ENCODE measurements at places on chromosomes 12 and 14. TPM values are rescaled to one million over a fixed set of nuclear protein-coding genes. Genes with fewer than 3 reads are reported as not detected.

Gene OR10G3
- total RNA-seq = not detected

Gene ACRBP
- total RNA-seq = 2.1 TPM

Gene NEUROD4
- total RNA-seq = not detected

Gene SNX6
- total RNA-seq = 57.9 TPM

Gene SYCP3
- total RNA-seq = 0.37 TPM

Gene CLEC2B
- 6.2 TPM for total RNA-seq

Gene TEX52
- not detected for total RNA-seq

Gene MGP
- 19.1 TPM for total RNA-seq

Gene DDIT3
- total RNA-seq = 28.8 TPM

Gene BATF
- not detected for total RNA-seq

Gene ADAM21
- total RNA-seq = not detected

- no peak for DNase-seq
Observed at GRCh38 chr12:23464241-23464812, 485.1 kb downstream of the SOX5 start.

- no peak for DNase-seq
Observed at GRCh38 chr14:58238252-58239243, 6.1 kb upstream of the PSMA3 start.

DNA sequence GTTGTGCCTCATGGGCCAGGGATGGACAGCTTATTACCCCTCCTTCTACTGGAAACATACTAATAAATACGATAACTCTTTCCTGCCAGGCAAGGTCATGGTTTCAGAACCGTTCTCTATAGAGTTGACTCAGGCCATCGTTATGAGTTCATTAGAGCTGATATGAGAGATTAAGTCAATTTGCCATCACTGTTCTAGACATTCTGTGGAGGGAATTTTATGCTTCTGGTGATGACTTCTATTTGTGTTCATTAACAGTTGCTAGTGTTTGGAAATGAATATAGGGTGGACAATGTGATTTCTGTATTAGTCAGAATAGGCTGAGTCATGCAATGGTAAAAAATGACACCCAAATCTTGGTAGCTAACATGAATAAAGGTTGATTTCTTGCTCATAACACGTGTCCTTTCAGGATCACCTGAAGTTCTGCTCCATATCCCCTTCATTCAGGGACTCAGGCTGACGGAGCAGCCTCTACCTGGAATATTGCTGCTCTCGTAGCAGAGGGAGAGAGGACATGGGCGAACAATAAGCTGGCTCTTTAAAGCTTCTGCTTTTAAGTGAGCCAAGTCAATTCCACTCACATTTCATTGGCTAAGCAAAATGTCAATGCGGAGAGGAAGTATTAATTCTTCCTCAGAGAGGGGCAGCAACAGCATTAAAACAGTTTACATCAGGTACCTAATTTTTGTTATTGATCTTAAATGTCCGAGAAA lies 18.5 kb upstream of the TBPL2 start:
- no peak for DNase-seq

DNA sequence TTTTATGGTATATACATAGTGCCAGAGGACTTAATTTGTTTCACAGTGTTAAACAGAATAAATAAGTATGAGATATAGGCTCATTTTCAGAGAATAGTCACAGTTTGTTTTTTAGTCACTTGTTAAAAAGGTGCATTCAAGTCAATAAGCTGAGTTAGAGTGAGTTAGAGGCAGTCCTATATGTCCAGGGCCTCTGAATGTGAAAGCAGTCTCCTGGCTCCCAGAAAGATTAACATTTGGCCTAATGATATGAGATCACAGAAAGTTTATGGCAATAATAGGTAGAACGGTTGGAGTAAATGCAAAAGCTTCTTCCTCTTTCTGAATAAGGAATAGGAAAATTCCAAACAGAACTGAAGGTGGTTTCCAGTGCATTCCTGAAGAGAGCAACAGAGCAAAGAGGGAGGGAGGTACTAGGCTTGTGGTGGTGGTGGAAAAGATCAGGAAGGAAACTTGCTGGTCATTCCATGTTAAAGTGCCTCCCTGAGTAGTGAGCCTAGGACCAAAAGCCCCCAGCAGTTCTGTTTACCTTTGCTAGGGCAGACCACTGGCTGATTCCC lies 54.4 kb downstream of the SLC38A4 start:
- DNase-seq = no peak

GRCh38 chr12:115945491-115945885 lies 332.0 kb downstream of the MED13L start:
- DNase-seq = no peak

DNA sequence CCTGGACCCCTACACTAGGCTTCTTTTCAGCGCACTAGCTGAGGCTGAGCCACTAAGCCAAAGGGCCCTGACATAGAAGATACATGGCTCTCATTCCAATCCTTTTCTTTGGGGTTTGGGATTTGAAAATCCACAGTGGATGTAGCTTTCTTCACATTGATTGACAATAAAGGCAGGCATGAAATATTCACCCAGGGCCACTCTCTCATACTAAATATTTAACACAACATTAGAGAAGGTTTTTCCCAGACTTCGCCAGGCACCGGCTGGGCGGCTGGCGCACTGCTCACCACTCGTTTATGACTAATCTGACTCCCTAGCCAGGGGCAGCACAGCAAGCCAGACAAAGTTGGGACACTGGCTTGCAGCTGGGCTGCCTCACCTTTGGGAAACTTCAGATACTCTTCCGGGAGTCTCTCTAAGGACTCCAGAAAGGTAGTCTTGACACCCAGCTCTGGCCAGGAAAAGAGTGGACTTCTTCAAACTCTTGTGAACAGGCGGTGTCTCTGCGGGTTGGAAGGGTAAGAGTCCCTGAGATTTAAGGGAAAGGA lies 699 bp upstream of the HOXC11 start:
- no peak for DNase-seq

DNA sequence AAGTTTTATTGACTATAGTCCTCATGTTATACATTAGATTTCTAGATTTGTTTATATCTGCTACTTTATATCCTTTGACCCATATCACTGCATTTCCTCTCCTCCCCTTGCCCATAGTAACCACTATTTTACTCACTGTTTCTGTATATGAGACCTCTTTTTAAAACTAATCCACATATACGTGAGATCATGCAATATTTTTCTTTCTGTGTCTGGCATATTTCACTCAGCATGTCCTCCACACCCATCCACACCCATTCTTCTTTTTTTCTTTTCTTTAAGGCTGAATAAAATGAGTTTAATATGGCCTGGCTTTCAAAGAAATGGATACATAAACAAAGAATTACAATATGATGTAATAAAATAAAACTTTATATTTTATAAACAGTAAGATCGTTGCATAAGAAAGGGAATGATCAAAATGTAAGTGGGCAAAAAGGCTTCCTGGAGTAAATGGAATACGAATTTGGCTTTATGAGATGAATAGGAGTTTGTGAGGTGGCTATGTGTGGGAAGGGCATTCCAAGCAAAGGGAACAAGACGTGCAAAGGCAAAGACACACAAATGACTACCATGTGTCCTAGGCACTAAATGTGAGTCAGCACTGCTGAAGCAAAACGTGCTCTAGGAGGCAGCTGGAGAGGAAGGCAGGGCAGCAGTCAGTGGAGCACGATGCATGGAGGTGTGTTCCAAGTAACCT lies 53.2 kb upstream of the HIF1A start:
- DNase-seq = no peak

- no peak for DNase-seq
Observed at GRCh38 chr12:22118238-22118790, 72.3 kb downstream of the CMAS start.

GRCh38 chr14:103904493-103905107 lies 23.7 kb upstream of the TDRD9 start:
- DNase-seq = no peak

- no peak for DNase-seq
Observed at GRCh38 chr14:90658541-90658967, 157.7 kb downstream of the TTC7B start.

DNA sequence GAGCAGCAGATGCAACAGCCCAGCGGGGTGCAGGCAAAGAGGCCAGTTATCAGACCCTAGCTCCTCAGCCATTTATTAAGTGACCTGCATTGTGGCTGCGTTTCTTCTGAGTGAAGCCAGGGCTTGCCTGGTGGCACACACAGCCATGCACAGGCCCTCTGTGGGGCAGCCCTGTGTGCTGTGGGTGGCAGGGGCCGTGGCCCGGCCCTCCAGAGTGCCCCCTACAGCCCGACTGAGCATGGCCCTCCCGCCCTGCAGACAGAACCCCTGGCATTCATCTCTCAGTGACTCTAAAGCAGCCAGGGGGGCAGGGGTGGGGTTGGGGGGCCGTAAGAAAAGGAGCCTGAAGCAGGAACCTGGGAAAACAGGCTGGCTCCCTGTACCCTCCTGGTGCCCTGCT lies 226.0 kb upstream of the PWP1 start:
- DNase-seq = no peak

DNA sequence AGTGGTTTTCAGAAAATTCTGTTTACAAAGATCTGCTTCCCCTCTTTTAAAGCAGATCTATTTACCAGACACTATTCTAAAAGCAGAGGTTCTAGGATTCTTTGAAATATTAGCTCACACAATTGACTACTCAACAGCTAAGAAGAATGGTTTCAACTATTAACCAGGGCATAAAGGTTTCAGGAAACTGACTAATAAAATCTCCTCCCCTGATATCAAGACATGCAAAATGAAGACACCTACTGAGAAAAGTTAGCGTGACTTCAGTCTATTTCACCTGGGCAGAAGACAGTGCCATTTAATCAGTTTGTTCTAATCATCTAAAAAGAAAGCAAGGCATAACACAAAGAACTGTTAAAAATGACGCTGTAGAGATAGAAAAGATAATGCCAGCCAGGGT lies 22.2 kb downstream of the DAD1 start:
- no peak for DNase-seq

DNA sequence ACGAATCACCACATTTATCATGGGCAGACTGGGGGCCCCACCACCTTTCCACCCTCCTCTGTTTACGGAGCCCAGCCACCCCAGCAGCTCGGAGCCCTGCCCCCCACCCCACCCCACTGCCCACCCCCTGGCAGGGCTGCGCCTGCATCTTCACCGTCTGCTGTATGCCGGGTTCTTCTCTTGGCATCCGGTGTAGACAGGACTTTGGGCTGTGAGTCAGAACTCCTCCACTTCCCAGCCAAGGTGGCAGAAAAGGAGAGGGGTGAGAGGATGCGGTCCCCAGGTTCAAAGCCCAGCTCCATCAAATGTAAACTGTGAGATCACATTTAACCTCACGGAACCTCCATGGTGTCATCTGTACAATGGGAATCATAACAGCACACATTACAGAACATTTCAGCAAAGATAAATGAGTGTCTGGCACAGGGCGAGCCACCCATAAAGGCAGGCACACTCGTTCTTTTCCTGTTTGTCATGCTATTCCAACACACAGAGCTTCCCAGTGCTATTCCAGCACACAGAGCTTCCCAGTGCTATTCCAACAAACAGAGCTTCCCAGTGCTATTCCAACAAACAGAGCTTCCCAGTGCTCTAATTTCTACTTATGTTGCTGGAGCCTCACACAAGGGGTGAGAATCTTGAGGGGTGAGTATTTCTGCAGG lies 292.7 kb upstream of the RTL1 start:
- DNase-seq = no peak

DNA sequence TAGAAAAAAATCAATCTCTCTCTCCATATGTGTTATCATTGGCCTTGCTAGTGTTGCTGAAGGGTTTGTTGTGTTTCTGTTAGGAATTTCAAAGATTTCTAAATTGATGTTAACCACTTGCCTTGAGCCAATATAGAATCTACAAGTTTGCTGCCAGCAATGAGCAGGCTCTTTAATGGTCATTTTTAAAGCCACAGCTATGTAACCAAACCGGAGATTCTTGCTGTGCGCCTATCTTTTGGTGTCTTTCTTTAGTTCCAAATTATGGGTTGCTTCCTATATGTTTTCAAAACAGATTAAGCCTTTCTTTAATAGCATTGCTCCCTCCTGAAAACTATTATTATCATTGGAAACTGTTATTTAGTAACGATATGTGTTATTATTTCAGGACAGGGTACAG lies 545.7 kb downstream of the DIO2 start:
- DNase-seq = no peak

GRCh38 chr12:7129287-7129871 lies 690 bp upstream of the RBP5 start:
- no peak for DNase-seq

- DNase-seq = no peak
Observed at GRCh38 chr14:76088326-76088725, 63.4 kb upstream of the GPATCH2L start.

DNA sequence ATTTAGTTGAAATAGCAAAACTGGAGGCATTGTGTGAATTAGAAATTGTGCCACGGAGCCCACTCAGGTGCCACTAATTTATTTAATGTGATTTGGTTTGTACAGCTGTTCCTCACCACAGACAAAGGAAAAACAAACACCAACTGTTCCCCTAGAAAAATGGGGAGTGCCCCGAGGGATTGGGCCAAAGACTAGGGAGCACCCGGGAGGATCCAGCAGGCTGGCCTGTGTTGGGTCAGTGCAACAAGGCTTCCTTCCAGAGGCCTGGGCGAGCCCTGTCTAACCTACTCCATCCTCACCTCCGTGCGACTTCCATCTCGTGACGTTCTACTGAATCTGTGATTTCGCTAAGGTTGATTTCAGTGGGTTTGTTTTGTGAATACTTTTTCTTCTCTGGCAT lies 206.2 kb downstream of the CHST11 start:
- DNase-seq = no peak

GRCh38 chr12:68348419-68348818 lies 16.3 kb upstream of the MDM1 start:
- no peak for DNase-seq

Measured in dorsolateral prefrontal cortex (tissue), 122 donors.